Activated T-helper 17 cell treated with anti-CD3 and anti-CD28 coated beads, Interleukin-2, amount 50 U/mL, for 72 hours (primary cell): ENCODE measurements at places on chromosomes 7 and 10.

- ATAC-seq, result peak; percentile 37
Observed at GRCh38 chr7:140640060-140640637, 464 bp downstream of the DENND2A start.

GRCh38 chr7:96332325-96332724 lies 10.4 kb upstream of the SLC25A13 start:
- ATAC-seq, result no peak

GRCh38 chr7:46781901-46782439 lies 799.9 kb downstream of the TNS3 start:
- ATAC-seq, result no peak

- peak; percentile 0 for ATAC-seq
Observed at GRCh38 chr10:7788639-7789286, 786 bp downstream of the ATP5F1C start.

GRCh38 chr10:34679177-34679576 lies 135.9 kb downstream of the PARD3 start:
- ATAC-seq, result no peak
